Aortic smooth muscle cell (primary cell): ENCODE measurements at places on chromosomes 5 and 9. TPM values are rescaled to one million over a fixed set of nuclear protein-coding genes. Genes with fewer than 3 reads are reported as not detected.

Gene CDC20B
- total RNA-seq = 0.06 and 0.13 TPM in 2 replicates

Gene AHRR
- 24.2 and 28.8 TPM in 2 replicates for total RNA-seq

Gene GPSM1
- 41.7 and 50.7 TPM in 2 replicates for total RNA-seq

Gene HSPB3
- 0.37 TPM in 1 of 2 replicates, not detected in the other for total RNA-seq

Gene ZSWIM6
- total RNA-seq = 9.6 and 10.0 TPM in 2 replicates

Gene GPRIN1
- 2.4 and 3.2 TPM in 2 replicates for total RNA-seq
